MV-4-11 (cell line): ENCODE measurements at places on chromosomes 2 and 18.

GRCh38 chr2:107430006-107430405 is 396.7 kb upstream of the RGPD4 start:
- DNase-seq, result no peak

- DNase-seq, result no peak
Measured at GRCh38 chr2:19122220-19122619, 236.2 kb downstream of the OSR1 start.

GRCh38 chr2:127619877-127620705 is 25.9 kb upstream of the GPR17 start:
- DNase-seq, result no peak

GRCh38 chr2:110126086-110126773 is 10.6 kb upstream of the MALL start:
- DNase-seq, result no peak

DNA sequence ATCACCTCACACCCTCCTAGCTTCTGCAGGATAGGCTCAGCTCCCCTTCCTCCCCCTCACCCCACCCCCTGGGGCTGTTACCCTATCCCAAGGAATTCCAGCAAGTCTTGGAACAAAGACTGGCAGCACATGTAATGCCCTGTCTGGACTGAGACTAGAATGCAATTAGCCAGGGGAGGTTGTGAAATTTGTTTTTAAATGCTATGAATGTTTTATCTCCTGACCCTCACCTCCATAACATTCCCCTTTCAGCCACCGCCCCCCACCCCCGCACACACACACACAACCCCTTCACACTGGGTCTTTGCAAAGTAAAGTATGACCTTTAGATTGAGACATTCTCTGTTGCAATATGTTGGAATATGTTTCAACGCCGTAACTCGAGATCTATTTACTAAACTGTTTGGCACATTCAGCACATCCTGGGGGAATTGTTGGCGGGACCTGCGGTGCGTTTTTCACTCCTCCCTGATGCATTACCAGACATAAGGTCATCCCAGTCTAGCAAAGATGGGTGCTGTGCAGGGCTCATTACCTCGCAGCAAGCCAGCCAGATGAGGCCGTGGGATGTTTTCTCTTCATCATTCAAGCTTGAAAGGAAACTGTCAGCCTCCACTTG is 290.7 kb upstream of the SLC14A2 start:
- no peak for DNase-seq

GRCh38 chr2:176056406-176056805 is 27.4 kb downstream of the EVX2 start:
- no peak for DNase-seq

- no peak for DNase-seq
Measured at GRCh38 chr2:218748741-218749441, 33.1 kb upstream of the CYP27A1 start.

DNA sequence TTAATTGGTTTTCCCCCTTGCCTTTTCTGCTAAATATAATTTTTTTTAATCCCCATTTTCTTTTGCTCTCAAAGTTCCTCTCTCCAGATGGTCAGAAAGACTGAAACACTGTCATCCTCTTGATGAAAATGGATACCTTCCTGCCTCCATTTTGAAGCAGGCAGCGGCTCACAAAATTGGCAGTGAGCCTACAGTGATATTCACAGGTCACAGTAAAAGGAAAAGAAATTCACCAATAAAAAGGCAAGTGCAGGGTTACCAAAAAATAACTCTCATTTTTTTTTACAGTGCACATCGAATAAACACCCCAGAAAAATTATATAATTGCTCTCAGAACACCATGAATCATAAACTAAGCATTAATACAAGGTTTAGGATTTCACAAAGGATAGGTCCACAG is 307.5 kb downstream of the TCF4 start:
- DNase-seq, result no peak

DNA sequence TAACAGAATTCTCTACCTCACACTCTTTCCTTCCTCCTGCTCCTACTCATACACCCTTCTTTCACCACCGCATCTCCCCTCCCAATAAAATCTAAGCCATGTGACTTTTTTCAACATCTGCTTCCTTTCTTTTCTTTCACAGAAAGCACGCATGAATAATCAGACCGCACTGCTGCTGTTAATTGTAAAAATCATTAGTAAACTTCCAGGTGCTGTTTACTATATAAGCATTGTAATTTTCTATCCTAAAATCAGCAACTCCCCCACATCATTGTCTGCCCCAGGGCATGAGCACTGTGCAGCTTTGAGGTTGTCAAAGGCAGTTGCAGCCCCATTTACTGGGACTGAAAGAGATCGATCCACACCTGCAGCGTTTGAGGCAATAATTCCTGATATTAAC is 782.6 kb upstream of the ID2 start:
- DNase-seq, result no peak

DNA sequence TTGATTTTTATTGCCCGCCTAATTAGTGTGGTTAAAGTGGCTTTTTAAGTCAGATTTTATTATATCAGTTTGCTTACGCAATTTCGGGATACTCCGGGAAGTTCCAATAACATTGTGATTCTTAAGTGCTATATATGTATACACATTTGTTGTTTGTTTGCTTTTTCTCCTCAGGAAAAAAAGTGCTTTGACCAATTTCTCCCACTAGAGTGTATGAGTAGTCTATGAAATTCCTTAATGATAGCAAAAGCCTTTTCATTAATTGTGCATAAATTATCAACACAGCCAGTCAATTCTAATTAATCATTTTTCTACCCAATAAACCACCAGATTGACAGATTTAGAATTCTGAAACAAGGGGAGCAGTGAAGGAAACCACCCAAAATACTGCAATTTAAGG is 172.2 kb downstream of the DPP10 start:
- DNase-seq, result no peak

GRCh38 chr2:236403811-236404210 is 139.6 kb upstream of the ASB18 start:
- no peak for DNase-seq

DNA sequence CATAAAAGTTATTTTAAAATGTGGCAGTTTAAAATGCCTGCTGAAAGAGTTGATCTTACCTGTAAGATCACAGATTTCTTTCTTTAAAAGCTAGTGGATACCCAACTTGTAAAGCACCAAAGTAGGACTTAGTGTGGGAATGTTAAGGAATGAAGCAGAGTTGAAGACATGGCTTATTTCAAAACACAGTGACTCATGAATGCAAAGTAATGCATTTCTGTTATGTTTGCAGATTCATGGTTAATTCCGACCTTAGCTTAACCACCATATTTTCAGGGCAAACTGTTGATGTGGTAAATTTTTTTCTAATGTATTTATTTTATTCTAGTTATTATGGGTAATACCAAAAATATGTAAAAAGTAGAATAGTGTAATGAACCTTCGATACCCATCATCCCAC is 206.8 kb upstream of the FOSL2 start:
- DNase-seq, result no peak

DNA sequence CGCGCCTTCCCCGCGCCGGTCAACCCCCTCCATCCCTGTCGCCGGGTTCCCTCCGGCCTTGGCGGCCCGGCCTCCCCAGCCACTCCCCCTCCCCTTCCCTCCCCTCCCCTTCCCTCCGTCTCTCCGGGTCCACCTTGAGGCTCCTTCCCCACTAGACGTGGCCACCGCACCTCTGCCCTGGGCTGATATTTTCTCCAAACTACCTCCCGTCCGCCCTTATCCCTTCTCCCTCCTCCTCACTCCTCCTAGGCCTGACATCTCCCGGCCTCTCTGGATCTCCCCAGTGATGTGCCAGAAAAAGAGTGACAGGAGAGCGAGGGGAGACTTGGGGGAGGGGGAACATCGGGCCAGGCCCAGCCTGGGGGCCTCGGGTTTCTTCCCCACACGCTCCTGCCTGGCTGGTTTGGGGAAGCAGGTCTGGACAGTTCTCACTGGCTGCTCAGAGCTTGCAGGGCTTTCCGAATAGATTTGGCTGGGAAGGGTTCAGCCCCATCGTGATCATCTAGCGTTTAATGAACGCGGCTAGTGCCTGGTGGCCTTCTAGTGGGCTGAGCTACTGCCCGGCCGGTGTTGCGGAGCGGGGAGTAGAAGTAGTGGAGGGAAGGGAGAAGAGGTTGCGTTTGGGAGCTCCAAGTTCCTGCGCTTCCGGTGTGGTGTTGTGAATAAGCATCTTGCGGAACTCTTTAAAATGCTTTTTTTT is 641 bp downstream of the MAPRE3 start:
- peak; percentile 41 for DNase-seq

- DNase-seq, result no peak
Measured at GRCh38 chr2:149489452-149489851, 98.1 kb downstream of the MMADHC start.

DNA sequence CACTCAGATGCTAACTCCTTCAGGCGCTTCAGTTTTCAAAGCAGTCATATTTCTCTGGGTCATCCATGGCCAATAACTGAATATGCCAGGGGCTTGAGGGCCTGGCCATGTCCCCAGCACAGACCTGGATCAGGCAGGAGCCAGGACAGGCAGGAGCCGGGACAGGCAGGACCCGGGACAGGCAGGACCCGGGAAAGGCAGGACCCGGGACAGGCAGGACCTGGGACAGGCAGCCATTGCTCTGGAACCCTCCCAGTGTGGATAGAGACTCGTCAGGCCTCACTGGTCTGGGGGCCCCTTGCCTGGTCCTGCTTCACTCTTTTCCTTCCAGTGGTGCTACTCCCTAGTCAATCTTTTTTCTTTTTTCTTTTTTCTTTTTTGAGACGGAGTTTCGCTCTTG is 117.5 kb upstream of the TEX51 start:
- DNase-seq, result no peak

DNA sequence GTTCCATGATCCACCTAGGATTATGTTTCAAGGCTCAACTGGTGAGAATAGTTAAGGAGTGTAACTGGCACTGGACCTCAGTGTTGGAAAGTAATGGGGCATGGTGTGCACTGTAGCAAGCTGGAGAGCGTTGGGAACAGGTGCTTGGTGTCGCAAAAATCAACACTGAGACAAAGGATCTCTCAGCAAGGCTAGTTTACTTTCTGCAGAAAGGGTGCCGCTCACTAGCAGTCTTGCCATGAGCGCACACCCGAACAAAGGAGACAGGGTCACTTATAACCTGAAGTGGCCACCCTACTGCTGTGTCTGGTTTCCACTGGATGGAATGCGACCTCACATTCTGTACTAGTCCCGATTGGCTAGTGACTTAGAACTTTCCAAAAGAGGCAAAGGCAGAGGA is 133.2 kb downstream of the TMEM17 start:
- DNase-seq, result no peak

DNA sequence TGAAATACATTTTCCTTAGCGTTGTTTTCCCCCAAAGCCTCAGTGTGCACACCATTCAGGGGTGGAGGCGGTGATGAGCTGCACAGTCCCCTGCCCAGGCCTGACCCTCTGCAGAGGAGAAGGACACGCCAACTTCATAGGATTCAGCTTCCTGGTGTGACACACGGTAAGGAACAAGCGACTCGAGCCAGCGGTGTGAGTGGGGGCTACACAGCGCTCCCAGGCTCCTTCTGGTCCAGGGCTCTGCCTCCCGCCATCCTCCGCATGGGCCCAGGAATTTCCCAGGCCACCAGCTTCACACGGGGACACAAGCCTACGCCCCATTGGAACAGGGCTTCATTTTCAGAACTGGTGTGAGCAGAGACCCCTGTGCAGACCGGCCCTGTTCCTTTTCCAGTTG is 272.1 kb downstream of the HDAC4 start:
- DNase-seq, result no peak

GRCh38 chr2:191637182-191638078 is 40.5 kb upstream of the NABP1 start:
- DNase-seq, result peak; percentile 63

GRCh38 chr2:203330434-203330833 is 2.2 kb downstream of the ABI2 start:
- no peak for DNase-seq

DNA sequence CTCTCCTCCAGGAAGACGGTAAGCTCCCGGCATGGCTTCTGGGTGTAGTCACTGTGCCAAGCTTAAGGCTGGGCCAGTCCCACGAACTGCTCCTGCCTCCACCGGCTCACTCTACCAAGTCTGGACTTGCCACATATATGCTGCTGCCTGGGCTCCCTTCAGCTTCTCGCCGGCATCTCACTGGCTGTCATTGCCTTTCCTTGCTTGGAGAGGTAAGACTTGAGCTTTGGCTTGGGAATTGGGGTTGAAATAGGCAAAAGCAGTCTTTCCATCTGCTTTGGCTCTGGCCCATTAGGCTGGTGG is 481.0 kb downstream of the TGIF1 start:
- DNase-seq, result no peak

- DNase-seq, result no peak
Measured at GRCh38 chr2:59660262-59660661, 893.2 kb downstream of the BCL11A start.

GRCh38 chr18:26745288-26746181 is 120.0 kb downstream of the AQP4 start:
- no peak for DNase-seq

- no peak for DNase-seq
Measured at GRCh38 chr2:392926-393280, 105.0 kb upstream of the ALKAL2 start.

- no peak for DNase-seq
Measured at GRCh38 chr2:138877421-138877820, 97.2 kb upstream of the NXPH2 start.

DNA sequence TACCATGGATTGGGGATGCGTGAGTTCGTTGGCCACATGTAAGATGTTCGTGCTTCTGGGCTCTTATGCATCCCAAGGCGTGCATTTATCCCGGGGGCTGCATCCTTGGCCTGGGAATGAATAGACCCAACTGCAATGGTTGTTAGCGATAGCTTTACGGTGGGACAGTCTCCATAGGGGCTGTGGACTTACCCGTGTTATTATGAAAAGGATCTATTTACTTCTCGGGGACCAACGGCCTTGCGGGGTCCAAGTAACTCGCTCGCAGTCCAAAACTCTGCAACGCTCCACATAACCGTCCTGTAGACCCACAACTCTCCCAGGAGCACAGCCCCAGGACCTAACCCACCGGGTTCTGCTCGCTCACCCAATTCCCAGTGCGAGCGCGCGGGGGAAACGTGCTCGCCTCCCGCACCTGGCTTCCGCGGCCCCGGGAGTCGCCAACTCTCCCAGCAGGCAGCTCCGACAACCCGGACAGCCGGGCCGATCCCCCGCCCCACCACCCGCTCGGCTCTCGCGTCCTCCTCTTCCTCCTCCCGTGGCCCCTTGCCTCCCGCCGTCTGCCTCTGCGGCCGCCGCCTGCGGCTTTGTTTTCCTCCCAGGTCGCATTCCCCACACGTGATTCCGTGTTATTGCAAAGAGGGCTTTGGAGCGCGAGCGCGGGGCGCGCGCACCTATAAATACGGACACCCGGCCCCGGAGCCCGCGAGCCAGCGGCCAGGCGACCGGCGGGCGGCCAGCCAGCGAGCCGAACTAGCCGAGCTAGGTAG is at the start of gene CABLES1:
TSS of gene CABLES1 (plus strand) at position 706 of the 770 bp plus-strand sequence. CDS start 278 bp downstream, outside the sequence.
- DNase-seq, result peak; percentile 33
